ENCODE measurements at places on chromosomes 13 and 19.
A peak's percentile ranks its signal among the peaks of the same experiment; 100 is the strongest.

DNA sequence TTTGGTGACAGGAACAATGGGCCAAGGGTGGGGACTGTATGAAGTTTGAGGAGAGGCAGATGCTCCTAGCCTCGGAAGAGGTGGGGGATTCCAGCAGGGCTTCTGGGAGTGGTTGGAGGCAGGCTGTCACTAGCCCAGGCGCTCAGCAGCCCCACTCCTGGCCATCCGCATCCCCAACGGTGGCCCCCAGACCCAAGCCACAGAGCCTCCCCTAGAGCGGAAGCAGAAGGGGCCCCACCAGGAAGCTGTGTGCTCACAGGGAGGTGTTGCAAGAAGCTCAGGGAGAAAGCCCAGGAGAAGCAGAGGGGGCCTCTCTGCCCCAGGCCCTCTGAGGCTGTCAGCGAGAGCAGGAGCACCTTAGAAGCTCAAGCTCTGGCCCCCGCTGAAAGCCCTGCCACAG, 8.3 kb downstream of the PRAM1 start:
- DNase-seq = no peak

- DNase-seq = no peak
Observed at GRCh38 chr19:2659856-2660432, 42.5 kb downstream of the GNG7 start.

DNA sequence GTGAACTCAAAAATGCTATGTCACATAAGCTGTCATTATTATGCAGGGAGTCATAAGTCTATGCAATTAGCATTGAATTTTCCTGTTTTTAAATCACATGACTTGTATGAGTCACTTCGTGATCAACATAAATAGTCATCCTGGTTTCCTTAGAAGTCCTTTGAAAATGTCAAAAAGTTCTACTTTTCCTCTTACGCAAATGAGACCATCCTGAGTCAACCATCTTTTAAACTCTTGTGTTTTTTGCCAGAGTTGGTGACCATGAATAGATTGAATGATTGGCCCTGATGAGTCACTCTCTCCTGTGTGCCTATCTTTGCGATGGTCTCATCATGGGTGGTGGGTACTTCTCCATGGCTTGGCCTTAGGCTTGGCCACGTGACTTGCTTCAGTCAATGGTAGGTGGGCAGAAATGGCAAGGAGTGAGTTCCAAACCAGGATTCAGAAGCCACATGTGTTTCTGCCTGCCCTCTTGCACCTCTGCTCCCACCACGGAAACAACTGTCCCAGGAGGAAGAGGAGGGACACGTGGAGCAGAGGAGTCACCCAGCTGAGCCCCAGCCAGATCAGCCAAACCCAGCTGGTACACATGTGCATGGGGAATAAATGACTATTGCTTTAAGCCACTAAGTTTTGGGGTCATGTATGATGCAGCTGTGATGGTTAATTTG, 123.5 kb upstream of the CACNA1A start:
- no peak for DNase-seq

GRCh38 chr19:13255719-13256059, 105.5 kb downstream of the IER2 start:
- no peak for DNase-seq

GRCh38 chr13:79457948-79458347, 23.0 kb upstream of the NDFIP2 start:
- no peak for DNase-seq

GRCh38 chr13:101965096-101965495, 436.8 kb downstream of the FGF14 start:
- no peak for DNase-seq

GRCh38 chr13:96999091-96999490, 4.8 kb upstream of the OXGR1 start:
- DNase-seq = no peak

DNA sequence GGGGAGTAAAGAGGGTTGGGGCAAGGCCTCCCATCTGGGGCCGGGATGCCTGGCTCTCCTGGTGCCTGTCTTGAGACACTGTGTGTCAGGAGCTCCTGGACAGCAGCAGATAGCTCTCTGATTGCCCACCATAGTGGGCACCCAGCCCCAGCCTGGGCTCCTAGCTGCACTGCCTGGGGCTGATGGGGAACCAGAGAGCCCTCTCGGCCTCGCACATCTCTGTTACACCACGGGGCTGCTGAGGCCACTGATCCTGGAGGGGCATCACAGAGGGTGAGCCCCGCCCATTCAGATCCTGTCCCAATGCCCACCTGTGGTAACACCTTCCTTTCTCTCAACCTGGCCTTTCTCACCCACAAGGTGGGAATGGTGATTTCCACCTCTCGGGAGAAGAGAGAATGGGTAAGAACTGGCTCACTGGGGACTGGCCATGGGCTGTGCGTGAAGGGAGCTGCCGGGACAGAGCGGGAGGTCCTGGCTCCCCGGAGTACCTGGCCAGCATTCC, 135.9 kb downstream of the URI1 start:
- DNase-seq = no peak

GRCh38 chr13:53411463-53411862, 382.9 kb downstream of the OLFM4 start:
- DNase-seq = peak; percentile 7

DNA sequence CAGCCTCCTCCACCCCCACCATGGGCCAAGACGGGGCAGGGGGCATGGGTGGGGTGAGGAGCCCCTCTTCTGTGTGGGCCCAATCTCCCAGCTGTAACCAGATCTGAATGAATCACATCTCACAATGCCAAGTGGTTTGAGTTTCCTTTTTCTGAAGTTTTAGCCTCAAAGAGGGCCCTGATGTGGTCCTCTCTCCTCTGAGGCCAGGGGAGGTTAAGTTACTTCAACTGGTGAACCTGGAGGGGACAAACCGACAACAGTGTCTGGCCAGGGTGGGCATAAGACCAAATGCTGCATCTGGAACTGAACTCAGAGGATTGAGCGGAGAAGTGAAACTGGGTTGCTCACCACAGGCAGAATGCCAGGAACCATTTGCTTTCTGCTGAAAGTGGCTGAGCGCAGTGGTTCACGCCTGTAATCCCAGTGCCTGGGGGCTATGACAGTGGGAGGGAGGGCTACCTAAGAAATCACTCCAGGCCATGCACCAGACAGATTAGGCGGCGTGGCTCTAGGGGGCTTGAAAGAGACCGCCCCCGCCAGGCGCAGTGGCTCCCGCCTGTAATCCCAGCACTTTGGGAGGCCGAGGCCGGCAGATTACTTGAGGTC, 15.4 kb upstream of the IRGC start:
- no peak for DNase-seq

- no peak for DNase-seq
Observed at GRCh38 chr13:24267801-24268200, 41.6 kb upstream of the C1QTNF9 start.

DNA sequence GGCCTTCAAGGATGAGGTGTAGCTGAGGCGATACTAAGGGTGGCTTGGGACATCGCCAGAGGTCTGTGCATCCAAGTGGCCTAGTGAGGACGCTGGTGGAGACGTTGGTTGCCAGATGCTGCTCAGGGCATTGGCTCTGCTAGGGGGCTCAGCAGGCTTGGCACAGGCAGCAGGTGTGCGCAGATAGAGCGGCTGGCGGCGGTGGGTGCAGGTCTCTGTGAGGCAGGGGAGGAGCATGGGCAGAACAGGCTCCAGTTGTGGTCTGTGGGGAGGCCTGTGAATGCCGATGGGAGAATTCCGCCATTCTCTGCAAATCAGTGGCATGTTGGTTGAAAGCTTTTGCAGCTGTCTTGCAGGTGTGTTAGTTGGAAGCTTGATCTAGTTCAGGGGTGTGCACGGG, 21.2 kb downstream of the PRAM1 start:
- no peak for DNase-seq

GRCh38 chr19:10503002-10503789, at the start of gene KEAP1:
KEAP1 (minus strand) TSS chr19:10503356; CDS start chr19:10500033, 3,323 bp downstream.
- peak; percentile 76 for DNase-seq

GRCh38 chr13:36086117-36086516, 45.1 kb downstream of the DCLK1 start:
- DNase-seq = no peak

- no peak for DNase-seq
Observed at GRCh38 chr19:31545777-31546176, 196.5 kb upstream of the TSHZ3 start.

GRCh38 chr19:13689085-13689484, 75.2 kb upstream of the MRI1 start:
- DNase-seq = peak; percentile 12

DNA sequence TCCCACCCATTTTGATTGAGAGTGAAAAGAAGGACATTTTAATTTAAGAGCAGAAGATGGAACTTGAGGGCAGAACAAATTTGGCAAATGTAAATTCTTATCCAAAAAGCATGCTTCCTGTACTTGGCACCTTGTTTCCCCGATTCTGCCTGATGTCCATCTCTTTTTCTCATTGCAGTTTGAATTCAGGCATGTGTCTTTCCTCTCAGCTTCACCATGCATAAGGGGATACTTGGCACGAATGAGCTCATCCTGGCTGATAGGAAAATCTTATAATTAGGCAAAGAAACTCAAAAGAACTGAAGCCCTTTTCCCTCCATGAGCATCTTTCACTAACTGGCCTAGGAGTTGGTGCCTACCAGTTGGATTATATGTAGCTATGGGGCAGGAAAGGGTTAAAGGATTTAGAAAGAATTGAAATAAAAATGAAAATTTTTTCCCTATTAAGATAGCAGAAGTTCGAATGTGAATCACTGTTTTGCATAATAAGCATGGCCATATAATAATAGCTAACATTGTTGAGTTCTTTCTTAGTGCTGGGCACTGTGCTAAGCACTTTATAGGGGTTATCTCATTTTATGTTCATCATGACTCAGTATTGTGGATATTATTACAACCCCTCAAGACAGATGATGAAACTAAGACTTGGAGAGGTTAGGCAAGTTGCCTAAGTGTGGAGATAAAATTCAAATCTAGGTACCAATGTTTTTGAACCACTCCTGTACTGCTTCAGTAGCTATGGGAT, 386.6 kb downstream of the KCNRG start:
- DNase-seq = no peak

DNA sequence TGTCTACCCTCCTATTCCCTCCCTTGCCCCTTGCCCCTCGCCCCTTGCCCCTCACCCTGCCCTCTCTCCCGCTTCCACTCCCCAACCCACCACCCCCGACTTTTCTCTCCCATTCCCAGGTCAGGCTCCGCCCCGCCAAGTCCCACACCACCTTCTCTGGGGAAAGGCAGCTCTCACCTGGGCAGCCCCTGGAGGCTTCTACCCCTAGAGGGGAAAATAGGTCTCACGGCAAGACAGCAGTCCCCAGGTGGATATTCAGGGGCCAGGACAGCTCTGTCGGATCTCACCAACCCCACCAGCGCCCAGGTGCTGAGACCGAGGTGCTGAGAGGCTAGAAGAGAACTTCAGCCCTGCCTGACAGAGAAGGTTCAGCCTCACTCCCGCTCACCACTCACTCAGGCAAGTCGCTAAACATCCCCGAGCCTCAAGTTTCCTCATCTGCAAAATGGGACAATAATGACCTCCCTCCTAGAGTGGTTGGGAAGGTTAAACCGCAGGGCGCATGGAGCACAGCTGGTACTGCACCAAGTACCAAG, 1.4 kb upstream of the ERFL start:
- DNase-seq = no peak

- no peak for DNase-seq
Observed at GRCh38 chr13:73681015-73681414, 453.2 kb downstream of the KLF12 start.

DNA sequence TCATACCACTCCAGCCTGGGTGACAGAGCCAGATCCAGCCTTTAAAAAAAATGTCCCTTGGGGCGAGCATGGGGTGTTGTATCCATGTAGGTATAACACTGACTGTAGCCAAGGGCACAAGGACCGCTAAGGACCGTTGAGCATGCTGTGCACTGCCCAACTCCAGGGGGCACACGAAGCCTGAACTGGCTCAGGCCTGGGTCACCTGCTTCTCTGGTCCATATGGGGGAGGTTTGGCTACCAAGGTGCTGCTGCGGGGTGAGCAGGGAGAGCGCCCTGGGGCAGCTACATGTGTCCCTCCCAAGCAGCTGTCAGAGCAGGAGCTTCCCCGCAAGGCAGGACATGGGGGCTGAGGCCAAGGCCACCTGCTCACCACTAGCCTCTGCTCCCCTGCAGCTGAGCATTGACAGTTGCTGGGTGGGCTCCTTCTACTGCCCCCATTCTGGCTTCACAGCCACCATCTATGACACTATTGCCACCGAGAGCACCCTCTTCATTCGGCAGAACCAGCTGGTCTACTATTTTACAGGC, 16.3 kb downstream of the CATSPERG start:
- DNase-seq = no peak

GRCh38 chr13:57353831-57354230, 186.8 kb downstream of the PRR20E start:
- DNase-seq = no peak

DNA sequence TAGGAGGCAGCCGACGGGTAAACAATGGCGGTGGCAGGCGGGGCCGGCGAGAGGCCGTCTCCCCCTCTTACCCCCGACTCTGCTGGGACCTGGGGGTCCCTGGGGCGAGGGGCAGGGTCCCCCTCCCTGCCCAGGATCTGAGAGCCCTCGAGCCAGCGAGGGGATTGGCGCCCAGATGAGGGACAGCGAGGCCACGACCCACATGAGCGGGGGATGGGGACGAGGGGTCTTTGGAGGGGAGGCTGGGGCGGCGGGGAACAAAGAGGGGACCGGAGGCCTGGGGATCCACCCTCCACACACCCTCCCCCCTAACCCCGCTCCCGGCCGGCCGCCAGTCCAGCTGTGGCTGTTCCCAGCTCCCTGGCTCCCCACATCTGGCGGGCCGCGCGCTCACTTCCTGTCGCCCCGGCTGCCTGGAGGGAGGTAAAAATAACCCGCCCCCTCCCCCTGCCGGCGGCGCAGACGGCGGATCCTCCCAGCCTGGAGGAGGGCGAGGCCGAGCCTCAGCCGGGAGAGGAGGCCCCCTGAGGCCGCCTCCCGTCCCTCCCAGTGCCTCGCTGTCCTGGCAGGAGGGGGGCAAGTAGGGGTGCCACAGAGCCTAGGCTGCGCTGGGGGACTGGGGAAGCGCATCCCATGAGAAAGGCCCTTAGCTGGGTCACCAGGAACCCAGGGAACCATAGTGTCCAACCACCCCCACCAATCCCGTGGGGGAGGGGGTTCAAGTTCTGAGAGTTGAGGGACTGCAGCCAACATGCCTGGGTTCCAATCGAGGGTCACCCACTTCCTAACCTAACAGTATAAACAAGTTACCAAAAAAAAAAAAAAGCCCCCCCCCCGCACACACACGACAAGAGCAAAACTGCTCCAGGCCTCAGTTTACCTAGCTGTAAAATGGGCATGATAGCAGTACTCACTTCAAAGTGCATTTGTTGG, 29.3 kb upstream of the NANOS3 start:
- DNase-seq = peak; percentile 57

All from NCI-H1092 treated with DMSO at 0.1 percent for 48 hours (cell line).